ENCODE measurements at places on chromosomes 11 and 22.

DNA sequence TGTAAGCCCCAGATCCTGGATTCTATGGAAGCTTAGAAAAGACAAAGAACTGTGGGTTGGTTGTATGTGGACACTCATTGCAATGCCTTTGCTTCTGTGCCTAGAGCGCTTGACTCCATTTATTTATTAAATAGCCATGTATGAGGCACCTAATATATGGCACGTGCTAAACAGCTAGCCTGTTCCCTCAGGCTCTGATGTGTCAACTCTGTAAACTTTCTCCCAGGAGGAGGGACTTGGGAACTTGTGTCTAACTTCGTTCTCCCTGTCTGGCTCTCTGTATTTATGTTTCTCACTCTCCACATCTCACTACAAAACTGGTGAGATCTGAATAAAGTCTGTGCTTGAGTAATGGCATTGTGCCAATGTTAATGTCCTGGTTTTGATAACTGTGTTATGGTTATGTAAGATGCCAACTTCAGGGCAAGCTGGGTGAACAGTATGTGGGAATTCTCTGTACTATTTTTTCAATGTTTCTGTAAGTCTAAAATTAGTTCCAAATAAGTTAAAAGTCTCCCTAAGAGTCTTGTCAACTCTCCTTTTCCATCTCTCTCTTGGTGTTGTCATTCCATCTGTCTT, 34.1 kb upstream of the ZBTB16 start:
- no peak for DNase-seq

GRCh38 chr11:46729110-46730027, 10.4 kb downstream of the F2 start:
- DNase-seq: no peak

DNA sequence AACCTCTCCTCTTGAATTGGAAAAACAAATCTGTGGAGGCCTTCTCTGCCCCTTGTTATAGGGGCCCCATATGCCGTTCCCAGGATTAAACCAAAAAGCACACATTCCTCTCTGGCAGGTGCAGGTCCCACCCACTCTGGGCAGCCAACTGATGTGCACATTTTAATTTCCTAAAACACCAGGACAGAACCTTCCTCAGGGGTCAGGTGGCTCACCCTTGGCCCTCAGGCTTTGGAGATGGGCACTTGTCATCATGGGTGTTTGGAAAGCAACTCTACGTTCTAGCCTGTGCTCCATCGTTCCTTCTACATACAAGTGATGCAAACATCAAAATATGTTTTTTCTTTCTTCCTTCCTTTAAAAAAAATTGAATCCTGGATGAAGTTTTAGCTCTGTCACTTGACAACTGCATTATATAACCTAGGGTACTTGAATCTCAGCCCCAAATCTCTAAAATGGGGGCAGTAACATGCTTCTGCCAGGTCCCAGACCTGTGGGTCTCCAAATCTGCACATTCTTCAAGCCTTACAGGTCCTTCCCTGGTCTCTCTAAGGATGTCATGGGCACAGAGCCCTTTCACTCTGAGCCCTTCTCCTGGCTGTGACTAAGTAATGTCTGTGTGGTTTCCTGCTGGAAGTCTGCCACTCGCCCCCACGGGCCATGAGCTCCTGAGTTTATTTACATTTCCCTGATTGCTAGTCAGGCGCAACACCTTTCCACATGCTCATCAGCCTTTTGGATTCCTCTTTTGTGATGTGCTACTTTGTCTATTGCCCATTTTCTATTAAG, 43.8 kb downstream of the KCNQ1OT1 start:
- no peak for DNase-seq

DNA sequence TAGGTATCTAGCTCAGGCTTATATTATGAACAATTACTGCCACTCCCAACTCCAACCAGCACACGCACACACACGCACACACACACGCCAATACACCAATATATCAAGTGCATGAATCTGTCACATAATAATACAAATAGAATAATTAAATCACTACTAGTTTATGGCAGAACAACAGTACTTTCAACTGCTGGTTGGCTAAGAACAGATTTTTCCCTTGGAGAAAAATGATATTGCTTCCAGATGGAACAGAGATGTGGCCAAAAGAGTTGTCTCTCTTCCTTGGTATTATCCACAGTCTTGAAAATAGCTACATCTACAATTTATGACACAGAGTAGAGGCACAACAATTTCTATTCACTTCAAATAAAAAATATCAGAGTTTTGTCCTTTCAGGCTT, 538.3 kb upstream of the FAT3 start:
- DNase-seq: peak; percentile 39

Measured in forelimb muscle (tissue), 1 donor.